ENCODE measurements at places on chromosomes 1 and 21. TPM values are rescaled to one million over a fixed set of nuclear protein-coding genes. Genes with fewer than 3 reads are reported as not detected.

The SLC45A3 gene
- total RNA-seq, result 0.70 TPM

The TRIM58 gene
- 0.24 TPM for total RNA-seq

The ATXN7L2 gene
- 13.3 TPM for total RNA-seq

The WLS gene
- not detected for total RNA-seq

The SLC6A9 gene
- total RNA-seq, result 24.5 TPM

The ZMYM1 gene
- total RNA-seq, result 3.8 TPM

The ARMH1 gene
- total RNA-seq, result 108 TPM

The CFAP107 gene
- not detected for total RNA-seq

The FAM72D gene
- 38.3 TPM for total RNA-seq

The LAPTM5 gene
- total RNA-seq, result 220 TPM

The KRTAP12-4 gene
- total RNA-seq, result not detected

The NTRK1 gene
- total RNA-seq, result 21.4 TPM

The SYT14 gene
- total RNA-seq, result not detected

The CAMK1G gene
- 0.43 TPM for total RNA-seq

The MXRA8 gene
- total RNA-seq, result 3.0 TPM

The BCAN gene
- 0.10 TPM for total RNA-seq

The GPA33 gene
- total RNA-seq, result 2.6 TPM

The ERO1B gene
- 5.9 TPM for total RNA-seq

The L1TD1 gene
- not detected for total RNA-seq

The EPHB2 gene
- not detected for total RNA-seq

The LHX8 gene
- not detected for total RNA-seq

The SPRR2E gene
- not detected for total RNA-seq

The PALMD gene
- total RNA-seq, result not detected

The ST6GALNAC5 gene
- total RNA-seq, result not detected

The C1orf122 gene
- 21.8 TPM for total RNA-seq

The IVL gene
- total RNA-seq, result not detected

Data from activated T-cell treated with anti-CD3 and anti-CD28 coated beads, Interleukin-2, amount 50 U/mL, for 72 hours (primary cell).